ENCODE measurements at places on chromosomes 3 and 15. TPM values are rescaled to one million over a fixed set of nuclear protein-coding genes. Genes with fewer than 3 reads are reported as not detected.
A peak's percentile ranks its signal among the peaks of the same experiment; 100 is the strongest.

- H3K4me1 ChIP-seq = no peaks in the 10 kb centered on the region
- no peaks in the 10 kb centered on the region for H3K36me3 ChIP-seq
- H3K4me3 ChIP-seq = no peak overlapping the region
- no peaks in the 10 kb centered on the region for H3K27me3 ChIP-seq
Observed at GRCh38 chr3:851098-851790, 241.6 kb upstream of the CNTN6 start.

DNA sequence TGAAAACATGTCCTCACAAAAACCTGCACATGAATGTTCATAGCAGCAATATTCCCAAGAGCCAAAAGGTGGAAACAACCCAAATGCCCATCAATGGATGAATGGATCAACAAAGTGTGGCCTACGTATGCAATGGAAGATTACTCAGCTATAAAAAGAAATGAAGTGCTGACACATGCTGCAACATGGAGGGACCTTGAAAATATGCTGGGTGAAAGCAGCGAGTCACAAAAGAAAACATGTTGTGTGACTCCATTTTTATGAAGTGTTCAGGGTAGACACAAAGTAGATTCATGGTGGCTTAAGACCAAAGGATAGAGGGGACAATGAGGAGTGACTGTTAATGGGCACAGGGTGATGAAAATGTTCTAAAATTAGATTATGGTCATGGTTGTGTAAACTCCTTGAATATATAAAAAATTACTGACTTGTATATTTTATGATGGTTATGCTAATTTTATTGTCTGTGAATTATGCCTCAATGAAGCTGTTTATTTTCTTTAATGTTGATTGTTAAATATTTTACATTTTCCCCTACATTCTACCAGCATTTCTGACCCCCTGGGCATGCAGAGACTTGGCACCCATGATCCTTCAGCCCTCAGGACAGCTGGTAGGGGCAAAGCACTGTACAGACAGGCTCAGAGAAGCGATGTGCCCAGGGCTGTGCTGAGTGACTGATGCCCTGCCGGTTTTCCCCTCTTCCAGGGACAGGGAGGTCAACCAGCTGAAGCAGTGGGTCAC is 37.8 kb downstream of the CFAP100 start:
- no peak overlapping the region for H3K4me3 ChIP-seq
- H3K27ac ChIP-seq = no peak overlapping the region
- H3K4me1 ChIP-seq = no peaks in the 10 kb centered on the region
- H3K27me3 ChIP-seq = no peaks in the 10 kb centered on the region
- DNase-seq = no peak

BNIP2 gene
- 134 TPM for total RNA-seq

- no peaks in the 10 kb centered on the region for H3K27me3 ChIP-seq
- no peaks in the 10 kb centered on the region for H3K36me3 ChIP-seq
- H3K4me1 ChIP-seq = no peaks in the 10 kb centered on the region
- no peak overlapping the region for H3K27ac ChIP-seq
- no peak for DNase-seq
Observed at GRCh38 chr3:177102553-177102952, 94.7 kb downstream of the TBL1XR1 start.

- H3K27ac ChIP-seq = no peak overlapping the region
- H3K4me3 ChIP-seq = no peak overlapping the region
- DNase-seq = no peak
- no peaks in the 10 kb centered on the region for H3K4me1 ChIP-seq
- H3K36me3 ChIP-seq = no peaks in the 10 kb centered on the region
- no peaks in the 10 kb centered on the region for H3K27me3 ChIP-seq
Observed at GRCh38 chr3:15805756-15806266, 8.0 kb upstream of the ANKRD28 start.

GRCh38 chr3:13019243-13020095 is 53.8 kb downstream of the IQSEC1 start:
- no peaks in the 10 kb centered on the region for H3K36me3 ChIP-seq
- H3K4me3 ChIP-seq = no peak overlapping the region
- DNase-seq = no peak
- H3K4me1 ChIP-seq = peaks cover 21% of the 10 kb centered on the region
- no peak overlapping the region for H3K27ac ChIP-seq
- no peaks in the 10 kb centered on the region for H3K27me3 ChIP-seq

GP5 gene
- not detected for total RNA-seq

LRTM1 gene
- total RNA-seq = not detected

ZNF80 gene
- total RNA-seq = not detected

GRCh38 chr3:14518893-14519292 is 21.2 kb downstream of the GRIP2 start:
- no peaks in the 10 kb centered on the region for H3K36me3 ChIP-seq
- H3K27ac ChIP-seq = no peak overlapping the region
- no peak overlapping the region for H3K4me3 ChIP-seq
- H3K4me1 ChIP-seq = no peaks in the 10 kb centered on the region

DNA sequence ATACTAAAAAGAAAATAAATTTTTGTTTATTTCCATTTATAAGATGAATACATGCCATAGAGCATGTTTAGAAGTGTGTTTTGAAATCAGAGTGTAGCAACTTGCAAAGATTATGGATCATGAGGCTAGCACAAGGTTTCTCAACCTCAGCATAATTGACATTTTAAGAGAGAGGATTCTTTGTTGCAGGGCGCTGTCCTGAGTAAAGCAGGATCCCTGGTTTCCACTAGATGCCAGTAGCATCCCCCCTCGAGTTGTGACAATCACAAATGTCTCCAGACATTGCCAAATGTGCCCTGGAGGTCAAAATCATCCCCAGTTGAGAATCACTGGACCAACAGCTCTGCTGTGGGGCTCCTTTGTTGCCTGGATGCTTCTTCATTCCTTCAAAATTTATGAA is 128.5 kb upstream of the RBMS3 start:
- DNase-seq = no peak
- H3K36me3 ChIP-seq = no peaks in the 10 kb centered on the region
- H3K27ac ChIP-seq = no peak overlapping the region
- H3K4me1 ChIP-seq = no peaks in the 10 kb centered on the region
- H3K27me3 ChIP-seq = no peaks in the 10 kb centered on the region

GRCh38 chr3:172276103-172276502 is 172.2 kb downstream of the GHSR start:
- H3K27me3 ChIP-seq = no peaks in the 10 kb centered on the region
- H3K4me3 ChIP-seq = no peak overlapping the region
- DNase-seq = no peak

GOLGA8S gene
- total RNA-seq = not detected

DNA sequence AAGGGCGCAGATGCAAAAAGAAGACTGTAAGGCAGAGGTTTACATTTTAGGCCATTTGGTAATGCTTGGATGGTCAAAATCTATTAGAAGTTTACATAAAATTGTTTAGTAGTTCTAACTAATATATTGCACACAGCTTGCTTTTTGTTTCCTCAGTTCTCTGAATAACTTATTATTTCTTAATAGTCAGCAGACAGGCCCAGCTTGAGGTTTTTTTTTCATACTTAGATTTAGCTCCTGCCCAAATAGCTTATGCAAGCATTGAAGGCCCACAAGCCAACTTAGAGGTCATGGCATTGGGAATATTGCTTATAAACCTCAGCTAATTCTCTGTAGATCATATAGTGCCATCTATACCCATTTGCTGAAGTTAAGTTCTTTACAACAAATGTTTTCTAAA is 172.5 kb downstream of the RAP2B start:
- H3K4me3 ChIP-seq = no peak overlapping the region
- no peaks in the 10 kb centered on the region for H3K4me1 ChIP-seq
- no peaks in the 10 kb centered on the region for H3K36me3 ChIP-seq
- no peak for DNase-seq
- no peaks in the 10 kb centered on the region for H3K27me3 ChIP-seq

DNA sequence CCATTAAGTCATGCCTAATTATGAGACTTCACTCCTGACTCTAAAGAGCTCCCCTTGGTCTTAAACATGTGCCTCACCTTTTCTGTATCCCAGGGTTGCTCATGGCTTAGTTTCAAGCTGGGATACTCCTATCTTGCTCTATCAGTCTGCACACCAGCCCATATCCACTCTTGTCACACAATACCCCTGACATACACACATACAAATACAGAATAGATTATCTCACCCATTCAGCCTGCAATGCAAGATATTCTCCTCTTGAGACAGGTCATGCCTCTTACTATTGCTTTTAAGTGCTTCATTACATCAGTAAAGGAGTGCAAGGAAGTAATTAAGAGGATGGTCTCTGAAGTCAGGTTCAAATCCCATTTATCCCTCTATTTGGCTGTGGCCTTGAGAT is 587.3 kb downstream of the IGSF11 start:
- H3K4me3 ChIP-seq = no peak overlapping the region
- no peak for DNase-seq
- H3K27ac ChIP-seq = no peak overlapping the region
- H3K4me1 ChIP-seq = no peaks in the 10 kb centered on the region
- no peaks in the 10 kb centered on the region for H3K36me3 ChIP-seq

GRCh38 chr3:38084334-38085310 is 45.6 kb downstream of the DLEC1 start:
- H3K4me3 ChIP-seq = no peak overlapping the region
- no peaks in the 10 kb centered on the region for H3K4me1 ChIP-seq
- H3K36me3 ChIP-seq = no peaks in the 10 kb centered on the region

- no peak overlapping the region for H3K27ac ChIP-seq
- H3K27me3 ChIP-seq = no peaks in the 10 kb centered on the region
- no peaks in the 10 kb centered on the region for H3K36me3 ChIP-seq
Observed at GRCh38 chr3:42886294-42886822, 10.7 kb upstream of the CYP8B1 start.

- H3K27me3 ChIP-seq = no peaks in the 10 kb centered on the region
- H3K27ac ChIP-seq = no peak overlapping the region
- no peak for DNase-seq
- no peaks in the 10 kb centered on the region for H3K36me3 ChIP-seq
- H3K4me1 ChIP-seq = no peaks in the 10 kb centered on the region
Observed at GRCh38 chr15:58598829-58599210, 150.7 kb downstream of the ADAM10 start.

ZCWPW2 gene
- not detected for total RNA-seq

BFSP2 gene
- not detected for total RNA-seq

- H3K4me1 ChIP-seq = no peaks in the 10 kb centered on the region
- DNase-seq = no peak
- H3K36me3 ChIP-seq = no peaks in the 10 kb centered on the region
- no peaks in the 10 kb centered on the region for H3K27me3 ChIP-seq
- no peak overlapping the region for H3K4me3 ChIP-seq
- no peak overlapping the region for H3K27ac ChIP-seq
Observed at GRCh38 chr3:140365872-140366697, 311.8 kb upstream of the TRIM42 start.

GRCh38 chr3:35760146-35760545 is 120.8 kb downstream of the ARPP21 start:
- H3K4me3 ChIP-seq = no peak overlapping the region
- no peaks in the 10 kb centered on the region for H3K27me3 ChIP-seq
- no peak overlapping the region for H3K27ac ChIP-seq
- H3K36me3 ChIP-seq = no peaks in the 10 kb centered on the region
- DNase-seq = no peak
- no peaks in the 10 kb centered on the region for H3K4me1 ChIP-seq

MCF2L2 gene
- total RNA-seq = 0.67 TPM

DNA sequence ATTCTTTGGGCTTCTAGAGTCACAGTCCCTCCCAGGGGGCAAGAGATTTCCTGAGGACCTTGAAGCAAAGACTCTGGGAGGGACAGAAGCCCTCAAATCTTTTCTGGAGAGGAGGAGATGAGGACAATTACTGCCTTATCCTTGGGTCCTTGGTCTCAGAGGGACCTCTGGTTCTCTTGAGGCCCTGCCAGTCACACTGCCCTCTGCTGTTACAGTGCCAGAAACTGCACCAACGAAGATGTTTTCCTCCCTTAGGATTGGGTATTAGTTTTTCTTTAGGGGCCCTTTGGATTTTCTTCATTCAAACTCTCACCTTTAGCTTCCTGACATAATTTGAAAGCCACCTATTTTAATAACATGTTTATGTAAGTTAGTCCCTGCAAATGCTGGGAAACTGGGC is 58.2 kb upstream of the SCN5A start:
- H3K27me3 ChIP-seq = no peaks in the 10 kb centered on the region
- H3K27ac ChIP-seq = no peak overlapping the region
- no peak overlapping the region for H3K4me3 ChIP-seq
- H3K36me3 ChIP-seq = no peaks in the 10 kb centered on the region
- DNase-seq = no peak

- no peaks in the 10 kb centered on the region for H3K36me3 ChIP-seq
- H3K27me3 ChIP-seq = no peaks in the 10 kb centered on the region
- no peak for DNase-seq
- no peak overlapping the region for H3K4me3 ChIP-seq
Observed at GRCh38 chr3:143413372-143413771, 293.8 kb downstream of the CHST2 start.

SLC25A38 gene
- 35.5 TPM for total RNA-seq

DNA sequence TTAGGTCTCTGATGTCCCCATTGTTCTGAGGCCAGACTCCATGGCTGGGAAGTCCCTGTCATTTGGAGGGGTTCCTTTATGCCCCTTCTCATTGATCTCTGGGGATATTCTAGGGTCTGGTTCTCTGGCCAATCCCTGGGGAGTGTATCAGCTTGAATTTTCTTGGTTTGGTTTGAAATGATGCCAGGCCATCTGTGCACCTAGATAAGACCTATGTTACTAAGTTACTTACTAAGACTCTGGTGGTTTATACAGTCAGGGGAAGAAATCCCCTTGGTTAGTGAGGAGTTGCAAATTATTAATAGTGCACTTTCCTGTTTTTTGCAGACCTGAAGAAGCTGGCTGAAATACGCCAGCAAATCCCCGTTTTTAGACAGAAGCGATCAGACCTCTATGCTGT is 20.3 kb downstream of the NIT2 start:
- no peak overlapping the region for H3K27ac ChIP-seq
- DNase-seq = no peak
- no peaks in the 10 kb centered on the region for H3K27me3 ChIP-seq
- H3K4me3 ChIP-seq = no peak overlapping the region
- no peaks in the 10 kb centered on the region for H3K36me3 ChIP-seq

ADGRG7 gene
- total RNA-seq = 54.9 TPM

WDR93 gene
- total RNA-seq = 1.0 TPM

DNA sequence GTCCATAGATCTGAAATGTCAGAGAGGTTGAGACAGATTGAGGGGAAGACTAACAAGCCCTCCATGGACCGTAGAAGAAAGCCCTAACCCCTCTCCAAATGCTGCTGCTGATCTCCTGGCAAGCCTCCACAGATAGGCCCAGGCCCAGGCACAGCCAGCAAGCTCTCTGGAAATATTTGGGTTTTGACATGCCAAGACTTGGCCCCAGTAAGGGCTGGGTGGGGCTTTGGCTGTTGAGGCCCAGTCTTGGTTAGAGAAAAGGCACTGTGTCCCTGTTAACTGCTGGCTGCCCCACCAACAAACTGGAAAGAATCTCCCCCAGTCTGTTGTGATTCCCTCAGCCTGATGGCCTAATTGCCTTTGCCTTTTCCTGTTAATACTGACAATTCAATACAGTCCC is 208.8 kb upstream of the CTDSPL start:
- no peak for DNase-seq
- no peak overlapping the region for H3K4me3 ChIP-seq
- H3K36me3 ChIP-seq = no peaks in the 10 kb centered on the region
- H3K27me3 ChIP-seq = no peaks in the 10 kb centered on the region
- no peak overlapping the region for H3K27ac ChIP-seq
- no peaks in the 10 kb centered on the region for H3K4me1 ChIP-seq

- no peaks in the 10 kb centered on the region for H3K36me3 ChIP-seq
- H3K4me3 ChIP-seq = peak overlapping the region; percentile 46
- no peaks in the 10 kb centered on the region for H3K27me3 ChIP-seq
- peaks cover 16% of the 10 kb centered on the region for H3K4me1 ChIP-seq
Observed at GRCh38 chr15:99925661-99926461, 192.6 kb upstream of the LYSMD4 start.
